ENCODE measurements at places on chromosomes 1 and 21.

DNA sequence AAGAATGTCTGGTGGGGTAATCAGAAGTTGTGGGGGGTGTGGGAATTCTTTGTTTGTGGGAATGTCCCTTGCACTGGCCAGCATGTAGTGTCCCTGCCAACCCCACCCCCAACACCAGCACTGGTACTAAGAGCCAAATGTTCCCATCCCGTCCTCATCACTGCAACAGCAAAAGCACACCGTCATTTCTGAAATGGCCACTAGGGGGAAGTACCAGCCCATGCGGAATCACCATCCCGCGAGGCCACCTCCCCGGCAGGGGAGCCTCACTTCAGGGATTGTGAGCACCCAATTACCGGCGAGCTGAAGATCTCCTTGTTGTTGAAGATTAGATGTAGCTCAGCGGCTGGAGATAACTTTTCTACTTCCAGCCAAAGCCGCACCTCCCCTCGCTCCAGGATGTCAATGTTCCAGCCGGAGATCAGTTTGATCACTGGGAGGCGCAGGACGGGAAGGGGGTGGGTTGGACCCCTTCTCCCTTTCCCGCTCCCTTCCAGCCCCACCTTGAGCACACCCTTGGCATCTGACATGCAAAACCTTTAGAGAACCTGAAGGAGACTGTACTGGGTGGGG, 41.0 kb downstream of the MYOM3 start:
- peak; percentile 57 for DNase-seq

GRCh38 chr1:172697534-172698002, 38.7 kb downstream of the FASLG start:
- no peak for DNase-seq

- peak; percentile 46 for DNase-seq
Observed at GRCh38 chr1:110783292-110783918, 89.5 kb upstream of the CD53 start.

DNA sequence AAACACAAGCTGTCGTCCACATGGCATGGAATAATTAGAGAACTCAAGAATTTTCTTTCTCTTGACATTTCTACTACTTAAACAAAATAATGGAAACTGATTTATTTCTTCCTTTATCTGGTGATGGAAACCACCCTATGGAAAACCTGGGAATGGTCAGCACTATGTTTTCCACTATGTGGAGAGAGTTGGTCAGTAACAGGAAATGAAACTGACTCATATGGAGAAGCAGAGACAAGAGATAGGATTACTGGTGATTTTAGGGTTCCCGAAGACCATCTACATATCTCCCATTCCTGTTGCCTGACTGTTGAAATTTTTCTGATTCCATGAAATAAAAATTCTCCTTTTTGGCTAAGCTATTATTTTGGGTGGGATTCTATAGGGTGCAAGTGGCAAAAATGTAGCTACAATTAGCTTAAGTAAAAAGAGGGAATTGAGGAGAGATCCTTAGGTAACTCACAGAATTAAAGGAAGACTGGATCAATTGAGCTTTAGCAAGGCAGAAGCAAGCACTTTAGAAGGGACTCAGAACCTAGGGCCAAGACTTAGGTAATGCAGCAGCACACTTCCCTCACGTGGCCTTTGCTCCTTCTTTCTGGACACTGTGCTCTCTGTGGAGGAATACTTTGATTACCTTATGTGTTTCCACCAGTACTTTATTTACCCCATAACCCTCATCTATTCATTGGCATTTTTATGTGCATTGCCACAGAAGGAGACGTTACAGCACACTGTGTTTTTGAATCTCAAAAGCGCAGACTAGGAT, 89.6 kb downstream of the LEPR start:
- DNase-seq, result no peak

- DNase-seq, result no peak
Observed at GRCh38 chr1:71843012-71843411, 439.3 kb downstream of the NEGR1 start.

GRCh38 chr1:115671176-115671934, 29.6 kb downstream of the VANGL1 start:
- no peak for DNase-seq

DNA sequence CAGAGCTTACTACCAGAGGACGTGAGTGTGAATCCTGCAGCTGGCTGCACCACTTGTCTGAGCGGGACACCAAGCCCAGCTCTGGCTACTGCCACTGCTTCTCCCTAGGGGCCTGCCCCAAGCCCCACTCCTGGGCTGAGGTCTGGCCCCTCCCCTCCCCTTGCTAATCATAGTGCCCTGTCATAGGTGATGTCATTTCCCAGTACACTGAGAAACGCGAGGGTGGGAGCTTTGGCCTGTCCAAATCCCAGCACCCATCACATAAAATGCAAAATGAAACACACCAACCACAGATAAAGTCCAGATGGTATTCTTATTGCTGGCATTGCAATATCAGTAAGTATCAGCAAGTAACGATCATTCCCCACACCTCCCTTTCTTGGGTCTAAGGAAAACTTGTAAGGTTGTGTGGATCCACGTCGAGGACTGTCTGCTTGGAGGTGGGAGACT, 77.7 kb downstream of the TOMM20 start:
- no peak for DNase-seq

- DNase-seq, result no peak
Observed at GRCh38 chr1:219670426-219671149, 57.7 kb upstream of the ZC3H11B start.

- no peak for DNase-seq
Observed at GRCh38 chr1:24195874-24196273, 8.8 kb upstream of the IFNLR1 start.

DNA sequence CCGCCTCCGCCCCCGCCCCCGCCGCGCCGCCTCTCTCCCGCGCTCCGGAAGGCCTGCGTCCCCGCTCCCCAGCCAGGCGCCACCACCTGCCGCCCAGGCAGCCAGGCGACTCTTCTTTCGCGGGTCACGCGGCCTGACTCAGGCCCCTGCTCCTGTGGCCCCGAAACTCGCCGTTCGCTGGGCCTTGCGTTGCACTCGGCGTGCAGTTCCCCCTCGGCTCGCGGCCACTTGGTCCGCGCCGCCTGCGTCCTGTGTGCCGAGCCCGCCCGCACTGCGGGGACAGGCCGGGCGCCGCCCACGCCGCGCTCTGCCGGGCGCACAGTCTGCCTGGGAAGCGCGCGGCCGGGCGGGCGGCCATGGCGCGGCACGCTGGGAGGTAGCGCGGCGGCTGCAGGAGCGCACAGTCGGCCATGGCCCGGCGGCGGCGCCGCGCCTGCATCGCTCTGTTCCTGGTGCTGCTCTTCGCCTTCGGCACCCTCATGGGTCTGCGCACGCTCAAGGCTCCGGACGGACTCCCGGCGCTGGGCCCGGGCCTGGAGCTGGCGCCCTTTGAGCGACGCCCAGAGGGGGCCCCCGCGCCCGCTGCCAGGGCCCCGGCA, at the start of gene MANEAL:
Gene MANEAL, plus strand, starts transcription at position 75 of the 599 bp plus-strand sequence. Its CDS starts 336 bp downstream, at position 411.
- no peak for DNase-seq

- no peak for DNase-seq
Observed at GRCh38 chr1:220278991-220279390, 6.7 kb upstream of the RAB3GAP2 start.

- no peak for DNase-seq
Observed at GRCh38 chr1:185054365-185055060, 9.2 kb downstream of the RNF2 start.

GRCh38 chr1:221598122-221598521, 143.8 kb downstream of the DUSP10 start:
- no peak for DNase-seq

DNA sequence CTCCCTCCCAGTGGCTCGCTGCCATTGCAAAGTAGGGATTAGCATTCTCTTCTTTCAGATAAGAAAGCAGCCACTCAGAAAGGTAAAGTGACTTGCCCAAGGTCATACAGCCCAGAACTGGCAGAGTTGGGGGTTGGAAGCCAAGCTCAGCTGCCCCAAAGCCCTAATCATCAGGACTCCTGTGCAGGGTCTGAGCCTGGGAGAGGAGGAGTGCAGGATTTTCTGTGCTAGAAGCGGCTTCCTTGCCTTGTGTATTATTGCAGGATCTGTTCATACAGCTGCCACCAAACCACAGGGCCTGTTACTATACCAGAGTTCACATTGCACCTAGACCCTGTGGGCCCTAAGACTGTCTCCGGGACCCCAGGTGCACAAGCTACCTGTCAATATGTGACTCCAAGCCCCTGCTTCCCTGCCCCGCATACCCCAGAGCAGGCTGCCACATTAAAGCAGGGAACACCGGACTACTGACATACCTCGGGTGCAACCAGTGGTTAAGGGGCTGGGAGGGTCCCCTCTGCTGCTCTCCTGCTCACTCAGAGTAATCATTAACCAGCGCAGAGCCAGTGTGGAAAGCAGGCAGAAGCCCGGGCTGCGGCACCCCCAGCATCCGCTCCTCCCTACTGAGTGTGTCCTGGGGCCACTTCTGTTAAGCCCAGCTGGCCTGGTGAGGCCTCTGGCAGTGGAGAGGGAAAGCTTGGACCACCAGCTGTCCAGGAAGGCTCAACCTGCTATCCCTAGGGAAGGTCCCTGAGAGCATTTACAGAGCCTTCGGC, 15.8 kb downstream of the HSPG2 start:
- DNase-seq, result no peak

GRCh38 chr1:6108937-6109614, 63.4 kb downstream of the KCNAB2 start:
- DNase-seq, result peak; percentile 17

DNA sequence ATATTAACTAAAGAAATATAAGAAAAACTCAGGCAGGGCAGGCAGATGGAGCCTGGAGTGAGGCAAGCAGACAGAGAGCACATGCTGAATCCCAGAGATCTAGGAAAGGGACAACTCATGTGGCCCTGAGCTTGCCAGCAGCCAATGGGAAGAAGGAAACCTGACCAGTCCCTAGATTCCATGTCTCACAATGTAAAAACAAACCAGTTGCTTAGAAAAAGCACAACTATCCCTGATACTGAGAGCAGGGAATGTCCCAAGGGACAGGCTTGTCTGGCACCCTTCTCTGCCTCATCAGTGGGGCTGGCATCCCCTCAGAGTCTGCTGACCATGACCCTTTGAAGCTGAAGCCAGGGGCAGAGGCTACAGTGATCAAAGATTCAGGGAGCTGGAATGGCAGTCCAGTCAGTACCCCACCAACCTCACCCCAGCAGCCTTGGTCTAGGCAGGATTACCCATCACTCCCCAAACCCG, 27.8 kb downstream of the HSPG2 start:
- DNase-seq, result no peak

GRCh38 chr1:71222668-71223067, 141.8 kb upstream of the ZRANB2 start:
- DNase-seq, result no peak

DNA sequence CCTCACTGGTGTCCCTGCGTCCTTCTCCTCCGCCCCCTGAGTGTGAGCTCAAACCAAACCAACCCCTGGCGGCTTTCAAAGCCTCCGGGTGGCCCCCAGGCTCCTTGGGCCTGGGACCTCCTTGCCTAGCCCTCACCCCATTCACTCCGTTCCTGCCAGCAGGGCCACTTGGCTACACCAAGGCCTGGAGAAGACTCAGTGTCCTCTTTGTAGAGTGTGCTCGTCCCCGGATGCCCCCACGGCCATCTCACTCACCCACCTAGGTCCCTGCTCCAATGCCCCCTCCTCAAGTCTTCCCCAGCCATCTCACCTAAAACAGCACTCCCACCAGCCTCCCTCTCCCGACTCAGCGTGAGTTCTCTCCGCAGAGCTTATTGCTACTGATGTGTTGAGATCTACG, 7.2 kb upstream of the CCDC27 start:
- DNase-seq, result no peak

GRCh38 chr21:35521852-35522505, 472.9 kb upstream of the RUNX1 start:
- DNase-seq, result no peak

- DNase-seq, result no peak
Observed at GRCh38 chr1:236854605-236854983, 59.5 kb downstream of the MTR start.

DNA sequence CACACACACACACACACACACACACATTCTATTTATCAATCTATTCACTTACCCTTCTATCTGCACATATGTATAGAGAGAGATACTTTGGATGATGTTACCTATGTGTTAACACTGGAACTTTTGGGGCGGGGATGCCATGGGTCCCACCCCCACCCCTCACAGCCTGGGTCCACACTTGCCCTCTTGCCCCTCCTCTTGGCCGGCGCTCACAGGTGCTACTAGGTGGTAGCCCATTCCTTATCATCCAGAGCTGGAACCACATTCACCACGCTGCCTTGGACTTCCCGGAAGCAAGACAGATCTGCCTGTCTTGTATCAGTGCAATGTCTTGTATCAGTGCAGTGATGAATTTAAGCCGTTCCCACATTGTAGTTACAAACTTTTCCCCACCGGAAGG, 85.1 kb downstream of the LBR start:
- no peak for DNase-seq

GRCh38 chr1:236733653-236734052, 47.4 kb downstream of the ACTN2 start:
- no peak for DNase-seq

DNA sequence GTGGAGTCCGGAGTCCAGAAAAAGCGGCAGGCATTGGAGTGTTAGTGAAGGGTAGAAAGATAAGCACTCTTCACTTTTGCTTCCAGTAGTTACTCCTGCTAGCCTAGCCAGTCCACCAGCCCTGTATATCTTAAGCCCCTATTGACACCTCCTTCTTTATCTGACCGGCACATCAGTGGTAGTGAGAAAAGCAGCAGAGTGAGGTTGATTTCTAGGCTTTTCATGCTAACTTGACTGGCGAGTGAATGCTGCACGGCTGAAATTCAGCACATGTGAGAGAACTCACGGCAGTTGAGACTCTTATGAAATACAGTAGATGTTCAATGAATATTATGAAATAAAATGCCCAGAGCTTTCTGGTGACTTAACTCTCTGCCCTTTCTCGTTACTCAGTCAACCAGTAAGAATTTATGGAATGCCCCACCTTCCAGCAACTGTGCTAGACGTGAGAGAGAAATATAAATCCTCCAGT, 128.2 kb downstream of the CACHD1 start:
- DNase-seq, result no peak

- DNase-seq, result no peak
Observed at GRCh38 chr1:218718206-218718605, 373.1 kb downstream of the TGFB2 start.

GRCh38 chr1:112267206-112267605, 128.8 kb upstream of the CTTNBP2NL start:
- no peak for DNase-seq

GRCh38 chr1:179917601-179918429, 35.7 kb downstream of the TOR1AIP1 start:
- no peak for DNase-seq

GRCh38 chr1:22398656-22399420, 52.8 kb upstream of the ZBTB40 start:
- no peak for DNase-seq

DNA sequence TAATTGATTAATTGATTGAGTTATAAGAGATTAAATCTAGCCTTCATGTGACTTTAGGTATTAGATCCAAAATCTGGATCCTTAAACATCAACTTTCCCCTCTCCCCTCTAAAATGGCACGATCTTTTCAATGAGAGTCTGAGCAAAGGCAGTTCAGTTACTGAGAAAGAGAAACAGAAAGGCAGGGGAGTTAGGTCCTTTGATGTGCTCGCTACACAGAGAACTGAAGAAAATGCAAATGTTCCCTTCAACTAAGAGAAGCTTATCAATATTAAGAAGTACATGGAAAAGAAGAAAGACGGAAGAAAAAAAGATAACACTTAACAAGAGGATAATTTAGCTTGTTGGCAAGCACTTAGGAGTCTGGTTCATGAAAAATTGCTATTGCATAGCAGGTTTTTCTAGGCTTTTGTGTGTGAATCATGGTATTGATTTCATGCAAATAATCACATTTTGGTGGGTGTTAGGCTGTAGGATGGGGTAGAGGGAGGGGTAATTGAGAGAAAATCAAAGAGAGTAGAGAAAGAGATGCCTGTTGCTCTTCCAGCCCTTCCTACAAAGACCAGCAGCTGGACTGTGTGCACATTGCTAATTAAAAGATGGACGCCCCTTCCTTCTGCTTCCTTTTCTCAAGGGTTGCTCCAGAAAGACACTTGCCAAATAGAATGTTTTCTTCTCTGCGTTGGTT, 307.6 kb upstream of the PLXNA2 start:
- no peak for DNase-seq
